ENCODE measurements at places on chromosomes 16 and 17.
A peak's percentile ranks its signal among the peaks of the same experiment; 100 is the strongest.

DNA sequence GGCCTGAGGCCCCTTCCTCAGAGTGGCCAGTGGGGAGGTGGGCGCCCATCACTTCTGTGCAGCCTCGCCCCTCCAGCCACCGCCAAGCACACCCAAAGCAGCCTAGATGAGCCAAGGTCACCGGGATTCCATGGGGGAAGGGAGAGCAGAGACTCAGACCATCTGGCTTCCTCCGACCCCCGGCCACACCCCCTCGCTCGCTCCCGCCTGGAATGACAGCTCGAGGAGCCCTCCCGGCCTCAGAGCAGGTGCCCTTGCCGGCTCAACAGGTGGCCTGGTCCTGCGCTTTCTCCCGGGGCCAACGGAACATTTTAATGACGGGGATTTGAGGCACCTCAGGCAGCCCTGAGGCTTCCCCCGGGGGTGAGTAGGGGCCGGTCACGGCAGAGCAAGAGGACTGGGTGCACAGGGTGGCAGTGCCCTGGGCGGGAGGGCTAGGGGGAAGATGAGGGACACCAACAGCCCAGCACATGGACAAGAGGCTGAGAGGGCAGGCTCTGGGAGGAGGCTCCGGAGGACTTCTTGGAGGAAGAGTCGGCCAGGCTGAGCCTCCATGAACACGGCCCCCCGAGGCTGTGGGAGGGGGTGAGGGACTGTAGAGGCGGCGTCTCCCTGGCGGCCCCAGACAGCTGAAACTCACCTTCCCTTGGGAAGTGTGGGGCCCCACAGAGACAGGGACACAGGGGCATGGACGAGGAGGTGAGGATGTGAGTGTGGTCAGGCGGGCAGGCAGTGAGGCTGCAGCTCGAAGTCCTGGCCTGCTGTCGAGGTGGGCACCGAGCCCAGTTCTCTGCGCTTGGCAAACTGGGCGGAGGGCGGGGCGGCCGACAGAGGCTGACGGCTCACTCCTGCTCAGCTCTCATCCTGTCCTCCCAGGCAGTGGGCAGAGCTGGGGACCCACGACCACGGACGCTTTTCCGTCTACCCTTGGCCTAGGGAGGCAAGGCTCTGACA is 12.5 kb upstream of the C1QTNF8 start:
- no peak for DNase-seq

GRCh38 chr17:12953156-12953555 is 64.7 kb downstream of the ELAC2 start:
- DNase-seq, result no peak

DNA sequence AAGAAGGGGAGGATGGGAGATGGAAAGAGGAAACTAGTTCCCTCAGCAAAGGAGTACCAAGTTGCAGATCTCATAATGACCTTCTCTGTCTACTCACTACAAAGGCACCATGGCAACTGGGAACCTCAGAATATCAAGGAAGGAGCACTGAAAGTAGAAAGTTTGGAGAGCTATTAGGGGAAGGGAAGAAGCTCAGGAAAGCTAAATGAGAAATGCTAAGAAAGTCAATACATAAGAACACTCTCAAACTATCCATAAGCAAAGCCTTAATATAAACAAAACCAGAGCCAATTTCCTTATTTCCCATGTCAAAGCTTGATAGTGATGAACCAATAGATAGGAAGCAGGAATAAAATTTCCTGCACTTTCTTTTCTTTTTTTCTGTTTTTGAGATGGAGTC is 57.9 kb upstream of the C17orf78 start:
- no peak for DNase-seq

GRCh38 chr17:17933775-17934174 is 38.4 kb downstream of the TOM1L2 start:
- DNase-seq, result no peak

GRCh38 chr16:73268366-73268993 is 220.6 kb upstream of the ZFHX3 start:
- DNase-seq, result no peak

DNA sequence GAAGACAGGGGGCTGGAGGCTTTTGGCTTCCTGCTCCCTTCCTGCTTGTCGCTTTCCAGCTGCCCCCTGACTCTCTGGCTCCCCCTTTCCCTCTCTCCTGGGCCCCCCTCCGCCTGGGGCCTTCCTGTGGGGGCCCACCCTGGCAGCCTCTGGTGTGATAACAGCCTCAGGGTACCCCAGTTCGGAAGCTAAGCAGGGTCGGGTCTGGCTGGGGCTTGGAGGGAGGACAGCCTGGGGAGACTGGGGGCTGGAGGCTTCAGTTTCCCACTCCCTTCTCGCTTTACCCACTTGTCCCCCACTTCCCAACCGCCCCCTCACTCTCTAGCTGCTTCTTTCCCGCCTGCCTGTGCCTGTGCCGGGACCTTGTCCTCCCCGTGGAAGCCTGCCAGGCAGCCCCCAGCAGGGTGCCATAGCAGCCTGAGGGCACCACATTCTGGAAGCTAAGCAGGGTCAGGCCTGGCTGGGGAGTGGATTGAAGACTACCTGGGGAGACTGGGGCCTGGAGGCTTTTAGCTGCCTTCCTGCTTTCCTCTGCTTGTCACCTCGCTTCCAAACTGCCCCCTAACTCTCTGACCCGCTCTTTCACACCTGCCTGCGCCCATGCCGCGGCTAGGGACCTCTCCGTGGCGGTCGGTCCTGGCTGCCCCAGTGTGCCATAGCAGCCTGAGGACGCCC is 2275.5 kb downstream of the TP53TG3F start:
- no peak for DNase-seq

DNA sequence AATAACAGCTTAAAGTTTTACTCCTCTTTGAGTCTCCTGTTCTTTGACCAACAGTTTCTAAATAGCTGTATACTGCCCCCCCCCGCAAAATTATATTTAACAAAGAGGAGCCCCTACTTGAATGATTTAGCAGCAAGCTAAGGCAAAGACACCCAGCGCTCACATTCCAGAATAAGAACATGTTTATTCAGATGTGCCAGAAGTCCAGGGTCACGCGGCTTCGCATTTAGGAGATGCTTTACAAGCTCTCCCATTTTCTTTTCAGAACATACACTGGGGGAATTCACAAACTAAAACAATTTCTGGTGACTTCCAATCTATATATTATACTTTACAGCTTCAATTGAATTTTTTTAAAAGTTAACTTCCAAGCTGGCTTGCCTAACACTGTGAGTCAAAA is 5.3 kb downstream of the PLD6 start:
- DNase-seq, result no peak

- no peak for DNase-seq
Measured at GRCh38 chr16:15855704-15856003, 1.2 kb downstream of the MYH11 start.

DNA sequence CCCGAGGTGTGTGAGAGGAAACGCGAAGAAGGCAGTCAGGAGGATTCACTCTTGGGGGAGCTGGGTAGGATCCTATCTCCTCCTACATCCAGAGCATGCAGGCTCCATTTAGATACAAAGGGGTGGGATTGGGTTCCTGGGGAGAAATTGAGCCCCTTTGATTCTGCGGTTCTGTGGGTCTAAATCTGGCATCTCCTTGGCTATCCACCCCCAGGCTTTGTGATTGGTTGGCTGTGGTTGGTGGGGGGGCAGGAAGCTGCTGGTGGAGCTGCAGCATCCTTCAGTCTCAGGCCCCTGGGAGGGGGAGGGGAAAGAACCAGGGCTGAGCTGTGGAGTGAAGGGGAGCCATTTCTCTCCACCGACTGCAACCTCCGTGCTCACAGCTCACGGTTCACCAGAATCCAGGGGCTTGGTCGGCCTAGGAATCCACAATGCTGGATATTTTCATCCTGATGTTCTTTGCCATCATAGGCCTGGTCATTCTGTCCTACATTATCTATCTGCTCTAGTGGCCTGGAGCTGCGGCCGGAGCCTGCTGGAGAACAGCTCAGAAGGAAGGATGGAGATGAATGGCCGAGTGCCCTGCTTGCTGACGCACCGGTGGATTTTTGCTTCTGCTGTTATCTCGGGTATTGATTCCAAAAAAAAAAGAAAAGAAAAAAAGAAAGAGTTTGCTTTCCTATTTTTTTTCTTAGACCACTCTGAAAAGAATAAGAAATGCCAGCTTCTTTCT is at the start of gene LASP1NB:
TSS of gene LASP1NB (plus strand) at position 352 of the 733 bp plus-strand sequence.
- no peak for DNase-seq

DNA sequence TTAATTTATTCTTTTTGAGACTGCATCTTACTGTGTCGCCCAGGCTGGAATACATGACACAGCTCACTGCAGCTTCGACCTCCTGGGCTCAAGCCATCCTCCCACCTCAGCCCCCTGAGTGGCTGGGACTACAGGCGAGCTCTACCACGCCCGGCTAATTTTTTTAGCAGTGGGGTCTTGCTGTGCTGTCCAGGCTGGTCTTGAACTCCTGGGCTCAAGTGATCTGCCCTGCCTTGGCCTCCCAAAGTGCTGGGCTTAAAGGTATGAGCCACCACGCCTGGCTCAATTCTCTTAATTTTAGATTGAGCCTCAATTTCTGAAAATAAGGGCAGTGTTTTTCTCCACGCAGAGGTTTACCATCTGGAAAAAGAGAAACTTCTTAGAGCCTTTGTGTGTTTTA is 41.1 kb downstream of the ZNF750 start:
- DNase-seq, result no peak

GRCh38 chr17:14818469-14818868 is 446.7 kb downstream of the PMP22 start:
- DNase-seq, result no peak

GRCh38 chr17:42200706-42201457 is 6.6 kb upstream of the GHDC start:
- DNase-seq, result no peak

- no peak for DNase-seq
Measured at GRCh38 chr16:62035115-62036092, 834 bp downstream of the CDH8 start.

GRCh38 chr16:1144476-1145382 is 8.2 kb upstream of the CACNA1H start:
- no peak for DNase-seq

- DNase-seq, result no peak
Measured at GRCh38 chr17:55322453-55322985, 57.8 kb downstream of the HLF start.

DNA sequence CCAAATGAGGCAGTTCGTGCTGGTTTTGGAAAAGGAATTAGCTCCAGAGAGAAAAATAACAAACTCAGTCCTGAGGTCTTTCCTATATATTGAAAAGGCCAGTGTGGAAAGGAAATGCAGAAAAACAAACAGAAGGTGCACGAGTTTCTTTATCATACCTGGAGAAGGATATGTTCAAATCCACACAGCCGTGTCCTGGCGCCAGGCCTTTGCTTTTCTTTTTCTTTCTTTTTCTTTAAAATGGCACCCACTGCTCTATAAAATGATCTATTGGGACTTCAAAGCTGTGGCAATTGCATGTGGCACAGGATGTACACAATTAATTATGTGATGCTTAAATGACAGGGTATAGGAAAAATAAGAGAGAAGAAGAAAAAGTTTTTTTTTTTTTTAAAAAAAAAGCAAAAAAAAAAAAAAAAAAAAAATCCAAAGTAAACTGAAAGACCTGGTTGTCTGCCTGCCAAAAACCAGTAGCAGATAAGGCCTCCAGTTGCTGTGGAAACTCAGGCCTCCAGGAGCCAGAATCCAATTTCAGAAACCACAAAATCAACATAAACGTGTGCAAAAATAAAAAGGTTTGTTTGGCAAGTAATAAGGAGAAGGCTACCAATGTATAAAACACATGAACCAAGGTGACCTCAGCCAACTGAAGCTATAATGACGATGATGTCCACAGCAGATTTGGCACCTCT is 957.6 kb upstream of the SOX9 start:
- peak; percentile 85 for DNase-seq

GRCh38 chr17:77809814-77810213 is 148.7 kb upstream of the TNRC6C start:
- no peak for DNase-seq

GRCh38 chr17:2102931-2103809 is 48.3 kb downstream of the HIC1 start:
- peak; percentile 19 for DNase-seq

DNA sequence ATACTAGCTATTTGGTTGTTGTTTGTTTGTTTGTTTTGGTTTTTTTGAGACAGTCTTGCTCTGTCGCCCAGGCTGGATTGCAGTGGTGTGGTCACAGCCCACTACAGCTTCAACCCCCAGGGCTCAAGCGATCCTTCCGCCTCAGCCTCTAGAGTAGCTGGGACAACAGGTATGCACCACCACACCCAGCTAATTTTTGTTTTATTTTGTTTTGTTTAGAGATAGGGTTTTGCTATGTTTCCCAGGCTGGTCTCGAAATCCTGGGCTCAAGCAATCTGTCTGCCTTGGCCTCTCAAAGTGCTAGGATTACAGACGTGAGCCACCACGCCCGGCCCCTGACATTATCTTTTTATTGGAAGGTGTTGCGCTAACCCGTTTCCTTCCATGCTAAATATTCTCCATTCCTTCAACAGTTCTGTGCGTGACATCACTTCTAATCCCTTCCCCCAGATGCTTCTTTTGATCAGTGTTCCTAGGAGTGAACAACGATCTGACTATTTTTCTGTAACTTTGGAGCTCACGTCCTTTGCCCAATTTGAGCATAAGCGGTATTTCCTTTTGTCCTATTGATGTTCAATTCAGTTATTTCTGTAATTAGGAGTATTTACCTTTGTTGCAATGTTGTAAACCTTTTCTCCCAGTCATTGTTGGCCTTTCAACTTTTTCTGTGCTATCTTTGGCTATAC is 30.2 kb upstream of the EMP2 start:
- no peak for DNase-seq

DNA sequence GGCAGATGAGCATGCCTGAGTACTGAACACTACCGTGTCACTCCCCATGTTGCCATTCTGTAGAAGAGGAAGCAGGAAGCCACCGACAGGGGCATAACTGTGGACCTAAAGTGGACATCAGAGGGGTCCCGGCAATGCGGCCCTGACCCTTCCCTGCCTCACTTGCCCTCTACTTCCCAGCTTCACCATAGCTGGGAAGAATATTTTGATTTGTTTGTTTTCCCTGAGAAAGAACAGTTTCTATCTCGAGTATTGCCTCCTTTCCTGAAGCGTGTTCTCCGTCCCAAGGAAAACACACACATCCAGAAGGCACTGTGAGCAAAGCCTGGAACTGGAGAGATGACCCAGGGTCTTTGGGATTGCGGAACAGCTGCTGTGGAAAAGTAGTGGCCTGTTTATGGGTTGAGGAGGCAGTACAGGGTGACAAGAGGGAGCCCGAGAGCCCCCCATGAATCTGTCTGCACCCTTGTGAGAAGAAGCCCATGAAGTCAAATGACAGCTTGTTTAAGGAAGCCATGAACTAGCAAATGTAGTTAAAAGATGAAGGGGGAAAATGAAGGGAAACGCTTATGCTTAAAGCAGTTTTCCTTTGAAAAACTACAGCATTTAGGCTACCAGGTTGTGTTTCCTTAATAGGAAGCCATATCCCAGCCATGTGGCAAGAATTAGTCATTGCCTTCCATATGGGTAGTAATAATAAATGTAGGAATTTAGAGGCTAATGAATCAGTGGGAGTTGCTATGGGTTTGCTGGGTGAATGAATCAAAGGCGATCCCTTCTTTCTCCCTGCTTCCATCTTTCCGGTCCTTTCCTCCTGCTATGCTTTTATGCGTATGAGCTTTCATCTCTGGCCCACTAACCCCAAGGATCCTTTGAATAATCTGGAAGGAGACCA is 90.0 kb upstream of the TBX2 start:
- no peak for DNase-seq

Data from PC-9 (cell line).